ENCODE measurements at places on chromosomes 1 and 21.

DNA sequence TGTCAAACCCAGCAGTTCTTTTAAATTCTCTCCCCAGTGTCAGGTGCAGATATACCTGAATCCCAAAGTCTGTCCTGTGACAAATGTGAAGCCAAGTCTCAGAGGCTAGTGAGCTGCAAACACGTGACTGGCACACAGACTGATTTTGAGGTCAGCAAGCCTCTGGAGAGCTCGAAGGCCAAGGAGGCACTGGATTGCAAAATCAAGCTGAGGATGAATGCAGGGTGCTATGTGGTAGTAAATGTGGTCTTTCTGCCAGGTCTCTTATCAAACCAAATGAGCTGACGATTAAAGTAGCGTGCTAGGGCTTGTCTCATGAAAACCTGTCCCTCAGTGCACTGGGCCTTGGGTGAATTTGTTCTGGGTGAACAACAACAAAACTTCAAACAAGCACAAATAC is 20.6 kb downstream of the GPR3 start:
- DNase-seq = no peak

DNA sequence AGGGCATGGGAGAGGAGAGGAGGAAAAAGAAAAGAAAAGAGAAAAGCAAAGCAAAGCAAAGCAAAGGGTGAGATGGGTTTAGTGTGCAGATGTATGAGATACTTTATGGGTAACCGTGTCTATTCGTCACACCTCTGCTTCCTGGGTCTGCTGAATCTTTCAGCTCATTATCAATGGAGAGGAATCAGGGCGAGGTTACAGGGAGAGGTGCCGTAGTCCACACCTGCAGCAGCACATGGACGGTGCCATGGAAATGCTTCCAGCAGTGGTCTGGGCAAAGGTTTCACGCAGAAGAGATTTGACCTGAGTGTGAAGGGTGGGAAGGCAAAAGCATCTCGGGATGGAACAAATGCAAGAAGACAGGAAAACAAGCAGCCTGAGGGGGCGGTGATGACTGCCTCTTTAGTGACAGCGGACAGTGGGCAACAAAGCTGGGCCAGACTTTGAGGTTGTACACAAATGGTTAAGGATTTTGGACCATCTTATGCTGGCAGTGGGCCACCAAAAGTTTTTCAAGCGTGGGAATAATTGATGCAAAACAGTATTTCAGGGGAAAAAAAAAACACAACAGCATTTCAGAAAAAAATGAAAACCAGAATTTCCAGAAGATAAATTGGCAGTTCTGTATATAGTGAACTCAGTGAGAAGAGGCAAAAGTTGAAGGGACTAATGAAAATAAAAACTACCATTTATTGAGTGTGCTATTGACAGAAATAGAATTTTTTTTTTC is 19.5 kb upstream of the SRP9 start:
- no peak for DNase-seq

- DNase-seq = no peak
These were observed 152.6 kb downstream of the ZC3H11B start for GRCh38 chr1:219460081-219460895.

GRCh38 chr1:41880261-41880660 is 38.5 kb downstream of the HIVEP3 start:
- no peak for DNase-seq

GRCh38 chr1:183598386-183598785 is 8.1 kb upstream of the NCF2 start:
- no peak for DNase-seq

DNA sequence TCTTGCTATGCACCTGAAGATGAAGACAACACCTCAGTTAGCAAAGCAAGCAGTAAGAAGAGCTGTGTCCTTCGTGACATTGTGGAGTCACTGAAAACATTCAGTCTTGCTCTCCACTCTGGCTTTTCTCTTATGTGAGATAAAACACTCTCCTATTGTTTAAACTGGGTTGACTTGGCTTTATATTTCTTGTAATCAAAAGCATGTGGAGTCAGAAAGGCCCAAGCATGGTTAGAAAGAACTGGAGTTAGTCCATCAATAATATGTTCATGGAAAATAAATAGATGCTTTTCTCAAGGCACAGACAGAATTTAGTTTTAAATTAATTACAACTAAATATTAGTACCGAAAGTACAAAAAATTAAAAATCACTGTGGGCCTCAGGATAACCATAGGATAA is 61.7 kb downstream of the UBE2U start:
- no peak for DNase-seq

DNA sequence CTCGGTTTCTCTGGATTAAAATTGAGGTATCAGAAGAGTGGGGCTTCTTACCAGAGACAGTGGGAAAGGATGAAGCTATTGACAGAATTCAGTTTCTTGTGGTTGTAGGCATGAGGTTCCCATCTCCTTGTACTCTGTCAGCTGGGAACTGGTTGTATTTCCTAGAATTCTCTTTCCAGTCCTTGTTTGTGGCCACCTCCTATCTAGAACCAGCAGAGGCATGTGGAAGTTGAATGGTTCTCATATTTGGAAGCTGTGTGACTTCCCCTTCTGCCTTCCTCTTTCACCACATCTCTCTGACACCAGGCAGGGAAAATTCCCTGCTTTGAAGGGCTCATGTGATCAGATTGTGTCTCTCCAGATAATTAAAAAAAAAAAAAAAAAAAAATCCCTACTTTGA is 457.7 kb upstream of the ADAMTS5 start:
- no peak for DNase-seq

GRCh38 chr1:236989290-236990051 is 14.8 kb downstream of the MT1HL1 start:
- DNase-seq = no peak

DNA sequence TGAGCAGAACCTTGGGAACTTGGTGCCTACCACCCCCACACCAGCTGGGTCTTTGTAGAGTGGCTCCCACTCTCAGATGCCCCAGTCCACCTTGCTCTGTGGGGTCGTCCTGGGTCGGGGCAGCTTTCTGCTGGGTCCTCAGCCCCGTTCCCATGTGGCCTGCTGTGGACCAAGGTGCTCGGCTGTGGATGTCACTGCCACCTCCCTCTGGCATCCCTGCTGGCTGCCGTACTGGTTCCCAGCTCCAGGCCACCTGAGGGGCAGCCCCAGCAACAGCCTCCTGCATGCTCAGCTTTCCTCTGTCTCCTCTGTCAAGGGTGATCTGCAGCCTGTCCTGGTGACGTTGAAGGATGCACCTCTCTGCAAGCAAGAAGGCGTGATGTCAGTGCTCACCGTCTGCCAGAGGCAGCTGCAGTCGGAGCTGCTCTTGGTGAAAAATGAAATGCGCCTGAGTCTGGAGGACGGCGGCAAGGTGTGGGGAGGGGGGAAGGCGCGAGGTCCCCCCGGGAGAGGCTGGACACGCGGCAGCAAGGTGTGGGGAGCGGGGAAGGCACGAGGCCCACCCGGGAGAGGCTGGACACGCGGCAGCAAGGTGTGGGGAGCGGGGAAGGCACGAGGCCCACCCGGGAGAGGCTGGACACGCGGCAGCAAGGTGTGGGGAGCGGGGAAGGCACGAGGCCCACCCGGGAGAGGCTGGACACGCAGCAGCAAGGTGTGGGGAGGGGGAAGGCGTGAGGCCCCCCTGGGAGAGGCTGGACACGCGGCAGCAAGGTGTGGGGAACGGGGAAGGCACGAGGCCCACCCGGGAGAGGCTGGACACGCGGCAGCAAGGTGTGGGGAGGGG is 45.9 kb upstream of the DIP2A start:
- no peak for DNase-seq

GRCh38 chr1:7568901-7569524 is 202.1 kb upstream of the VAMP3 start:
- DNase-seq = no peak

GRCh38 chr1:153608742-153609584 is 4.0 kb downstream of the S100A16 start:
- peak; percentile 42 for DNase-seq

Data from frontal cortex (tissue), 4 donors.